ENCODE measurements at places on chromosomes 2 and 18. TPM values are rescaled to one million over a fixed set of nuclear protein-coding genes. Genes with fewer than 3 reads are reported as not detected.
A peak's percentile ranks its signal among the peaks of the same experiment; 100 is the strongest.

FOXD4L1 gene
- total RNA-seq, result not detected

NDUFV2 gene
- total RNA-seq, result 340 TPM

DAW1 gene
- not detected for total RNA-seq

STPG4 gene
- not detected for total RNA-seq

- peaks cover 37% of the 10 kb centered on the region for H3K4me1 ChIP-seq
- peak overlapping the region; percentile 99 for H3K27ac ChIP-seq
- peak overlapping the region; percentile 70 for H3K4me3 ChIP-seq
- no peak for DNase-seq
- no peaks in the 10 kb centered on the region for H3K36me3 ChIP-seq
- H3K27me3 ChIP-seq, result no peaks in the 10 kb centered on the region
These were observed 902 bp downstream of the SS18 start for GRCh38 chr18:26089293-26090129.

GRCh38 chr18:8121942-8122480 is 487.2 kb upstream of the RAB12 start:
- no peak overlapping the region for H3K4me3 ChIP-seq
- H3K4me1 ChIP-seq, result no peaks in the 10 kb centered on the region
- DNase-seq, result no peak
- no peaks in the 10 kb centered on the region for H3K27me3 ChIP-seq

DNA sequence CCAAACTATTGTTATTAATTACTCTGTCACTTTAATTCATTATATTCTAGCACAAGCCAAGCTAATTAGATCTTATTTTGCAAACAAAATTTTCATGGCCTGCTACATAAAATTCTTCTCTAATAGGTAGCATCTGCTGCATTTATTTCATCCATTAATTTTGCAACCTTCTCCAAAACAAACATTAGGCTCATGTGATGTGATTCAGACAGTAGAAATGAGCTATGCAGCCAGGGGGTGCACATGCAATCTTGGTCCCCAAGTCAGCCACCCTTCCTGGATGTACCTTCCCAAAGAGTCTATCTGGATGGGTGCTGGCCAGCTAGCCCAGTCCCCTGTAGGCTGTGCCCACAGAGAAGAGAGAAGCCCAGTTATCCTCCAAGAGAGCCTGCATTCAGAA is 242.1 kb upstream of the OSR1 start:
- no peaks in the 10 kb centered on the region for H3K4me1 ChIP-seq
- no peak overlapping the region for H3K4me3 ChIP-seq
- H3K27me3 ChIP-seq, result no peaks in the 10 kb centered on the region
- DNase-seq, result no peak
- no peaks in the 10 kb centered on the region for H3K36me3 ChIP-seq
- no peak overlapping the region for H3K27ac ChIP-seq

DNA sequence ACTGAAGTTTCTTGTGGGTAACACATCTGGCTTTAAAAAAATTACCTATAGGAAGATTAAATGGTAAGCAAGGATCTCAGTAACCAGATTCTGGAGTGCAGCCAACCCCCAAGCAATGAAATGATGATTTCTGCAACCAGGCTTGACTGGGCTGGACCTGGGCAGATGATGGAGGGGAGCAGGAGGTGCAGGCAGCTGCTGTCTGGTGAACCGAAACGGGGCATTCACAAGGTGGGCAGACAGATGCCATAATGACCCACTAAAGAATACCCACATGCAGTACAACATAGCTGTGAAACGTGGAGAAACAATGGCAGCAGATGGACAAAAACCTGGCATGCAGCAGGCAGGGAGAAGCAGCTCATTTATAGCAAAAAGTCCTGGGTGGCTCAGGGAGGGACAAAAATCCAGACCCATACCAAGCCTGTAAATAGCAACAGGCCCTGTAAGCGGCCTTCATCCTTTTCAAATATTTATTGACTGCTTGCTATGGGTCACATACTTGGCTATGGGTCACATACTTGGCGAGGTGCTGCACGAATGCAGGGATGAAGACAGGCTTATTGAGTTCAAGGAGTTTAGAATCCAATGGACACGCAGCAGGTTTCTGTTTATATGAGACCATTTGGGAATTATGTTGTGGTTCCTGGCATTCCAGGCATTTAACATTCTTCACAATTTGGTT is 244.7 kb downstream of the HRH4 start:
- DNase-seq, result no peak
- no peak overlapping the region for H3K4me3 ChIP-seq
- no peak overlapping the region for H3K27ac ChIP-seq
- no peaks in the 10 kb centered on the region for H3K4me1 ChIP-seq
- H3K27me3 ChIP-seq, result no peaks in the 10 kb centered on the region
- H3K36me3 ChIP-seq, result no peaks in the 10 kb centered on the region

DNA sequence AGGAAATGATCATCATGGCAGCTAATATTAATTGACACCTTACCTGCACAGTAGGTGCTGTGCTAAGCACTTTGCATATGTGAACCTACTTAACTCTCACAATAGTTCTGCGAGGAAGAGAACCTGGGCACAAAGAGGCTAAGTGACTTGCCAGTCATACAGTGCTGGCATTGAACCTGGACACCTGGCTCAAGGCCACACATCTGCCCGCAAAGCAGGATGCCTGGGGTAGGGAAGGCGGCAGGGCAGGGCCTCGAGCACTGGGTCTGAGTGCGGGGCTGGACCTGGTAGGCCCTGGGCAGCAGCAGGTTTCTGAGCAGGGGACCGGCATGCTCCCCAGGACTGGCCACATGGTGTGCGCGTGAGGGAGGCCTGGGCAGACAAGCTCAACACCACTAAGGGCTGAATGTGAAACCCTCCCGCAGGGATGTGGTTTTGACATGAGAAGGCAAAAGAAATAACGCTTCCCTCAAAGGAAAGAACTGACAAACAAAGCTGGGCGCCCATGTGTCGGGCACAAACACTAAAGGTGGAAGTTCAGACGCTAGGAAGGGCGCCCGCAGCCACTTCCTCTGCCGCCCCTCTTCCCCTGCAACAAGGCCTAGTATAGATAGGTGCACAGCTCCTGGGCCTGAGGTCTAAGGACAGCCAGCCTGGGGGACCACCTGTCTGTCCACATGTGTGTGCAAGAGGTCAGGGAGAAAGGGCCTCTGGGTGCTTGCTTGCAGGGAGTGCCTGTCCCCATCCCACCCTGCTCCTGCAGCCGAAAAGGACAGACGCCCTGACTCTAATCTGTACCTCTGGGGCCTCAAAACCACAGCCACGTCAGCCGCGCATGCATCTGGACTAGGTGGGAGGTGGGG is 92.5 kb downstream of the ZFP36L2 start:
- H3K4me3 ChIP-seq, result no peak overlapping the region
- H3K27me3 ChIP-seq, result no peaks in the 10 kb centered on the region
- DNase-seq, result no peak
- no peak overlapping the region for H3K27ac ChIP-seq

GRCh38 chr2:181106229-181106628 is 125.8 kb downstream of the UBE2E3 start:
- DNase-seq, result no peak
- no peaks in the 10 kb centered on the region for H3K4me1 ChIP-seq
- H3K27me3 ChIP-seq, result no peaks in the 10 kb centered on the region
- H3K4me3 ChIP-seq, result no peak overlapping the region
- no peak overlapping the region for H3K27ac ChIP-seq

DNA sequence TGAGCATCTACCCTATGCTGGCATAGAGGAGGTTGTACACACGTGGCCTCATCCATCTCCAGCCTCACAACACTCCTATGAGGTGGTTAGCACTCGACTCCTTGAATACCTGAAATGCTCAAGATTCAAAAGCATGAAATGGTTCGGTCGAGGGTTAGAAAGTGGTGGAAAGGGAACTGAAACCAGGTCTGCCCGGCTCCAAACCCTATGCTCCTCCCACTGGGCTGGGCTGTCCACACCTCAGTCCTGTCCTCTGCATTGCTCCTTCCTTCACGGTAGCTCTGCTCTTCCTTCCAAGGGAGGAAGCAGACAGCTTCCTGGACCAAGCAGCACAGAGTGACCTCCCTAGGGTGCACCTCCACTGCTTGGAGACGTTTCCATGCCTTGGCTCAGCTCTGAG is 565.2 kb upstream of the ID2 start:
- H3K4me1 ChIP-seq, result peaks cover 4% of the 10 kb centered on the region
- no peaks in the 10 kb centered on the region for H3K27me3 ChIP-seq
- H3K36me3 ChIP-seq, result no peaks in the 10 kb centered on the region
- no peak overlapping the region for H3K4me3 ChIP-seq

DNA sequence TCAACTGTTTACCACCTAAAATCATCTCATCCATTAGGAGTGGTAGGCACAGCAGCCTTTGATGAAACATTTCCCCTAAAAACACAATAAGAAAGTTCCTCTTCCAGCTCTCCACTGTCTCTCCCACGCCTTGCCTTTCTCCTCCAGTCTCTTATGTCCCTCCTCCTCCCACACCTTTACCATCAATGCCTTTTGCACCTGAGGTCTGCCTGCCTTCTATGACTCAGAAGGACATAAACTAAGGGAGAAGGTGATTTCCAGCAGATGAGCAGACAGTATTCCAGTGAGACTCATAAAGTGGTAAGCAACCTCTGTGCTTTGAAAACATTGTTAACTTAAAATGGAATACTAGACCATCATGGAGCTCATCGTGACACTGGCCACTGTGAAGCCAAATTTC is 34.2 kb upstream of the NDUFV2 start:
- no peak overlapping the region for H3K4me3 ChIP-seq
- H3K27ac ChIP-seq, result no peak overlapping the region
- peaks cover 8% of the 10 kb centered on the region for H3K4me1 ChIP-seq
- DNase-seq, result no peak
- H3K36me3 ChIP-seq, result no peaks in the 10 kb centered on the region

DNA sequence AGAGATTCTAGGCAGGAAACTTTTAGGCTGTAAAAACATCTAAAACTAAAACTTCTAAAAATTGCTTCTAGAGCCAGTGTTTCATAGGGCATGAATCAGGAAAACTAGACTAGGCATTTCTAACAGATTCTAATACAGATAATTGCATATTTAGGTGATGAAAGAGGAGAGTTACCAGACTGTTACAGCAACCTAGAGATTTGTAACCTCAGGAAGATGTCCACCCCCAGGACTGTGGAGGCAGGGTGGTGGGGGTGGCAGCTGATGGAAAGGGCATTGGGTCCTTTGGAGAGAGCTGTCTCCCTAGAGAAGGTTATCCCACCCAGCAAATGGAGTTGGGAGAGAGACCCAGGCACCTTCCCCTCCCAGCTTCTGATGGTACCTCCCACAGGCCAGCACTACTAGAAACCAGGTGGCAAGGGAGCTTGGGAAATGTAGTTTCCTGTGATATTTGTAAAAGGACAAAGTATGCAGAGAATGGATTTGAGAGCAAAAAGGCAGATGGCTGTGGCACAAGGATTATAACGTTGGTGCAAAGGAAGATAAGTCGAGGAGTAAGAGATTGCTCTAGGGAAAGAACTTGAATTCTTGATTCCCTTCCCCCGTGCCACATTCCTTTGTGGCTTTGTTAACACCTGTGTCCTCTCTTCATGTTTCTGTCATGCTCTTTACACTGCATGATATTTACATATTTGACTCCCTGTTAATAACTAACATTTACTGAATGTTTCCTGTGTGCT is 75.6 kb upstream of the MGAT5 start:
- no peak overlapping the region for H3K4me3 ChIP-seq
- peaks cover 82% of the 10 kb centered on the region for H3K4me1 ChIP-seq
- H3K27me3 ChIP-seq, result no peaks in the 10 kb centered on the region
- H3K27ac ChIP-seq, result no peak overlapping the region
- DNase-seq, result no peak

DNA sequence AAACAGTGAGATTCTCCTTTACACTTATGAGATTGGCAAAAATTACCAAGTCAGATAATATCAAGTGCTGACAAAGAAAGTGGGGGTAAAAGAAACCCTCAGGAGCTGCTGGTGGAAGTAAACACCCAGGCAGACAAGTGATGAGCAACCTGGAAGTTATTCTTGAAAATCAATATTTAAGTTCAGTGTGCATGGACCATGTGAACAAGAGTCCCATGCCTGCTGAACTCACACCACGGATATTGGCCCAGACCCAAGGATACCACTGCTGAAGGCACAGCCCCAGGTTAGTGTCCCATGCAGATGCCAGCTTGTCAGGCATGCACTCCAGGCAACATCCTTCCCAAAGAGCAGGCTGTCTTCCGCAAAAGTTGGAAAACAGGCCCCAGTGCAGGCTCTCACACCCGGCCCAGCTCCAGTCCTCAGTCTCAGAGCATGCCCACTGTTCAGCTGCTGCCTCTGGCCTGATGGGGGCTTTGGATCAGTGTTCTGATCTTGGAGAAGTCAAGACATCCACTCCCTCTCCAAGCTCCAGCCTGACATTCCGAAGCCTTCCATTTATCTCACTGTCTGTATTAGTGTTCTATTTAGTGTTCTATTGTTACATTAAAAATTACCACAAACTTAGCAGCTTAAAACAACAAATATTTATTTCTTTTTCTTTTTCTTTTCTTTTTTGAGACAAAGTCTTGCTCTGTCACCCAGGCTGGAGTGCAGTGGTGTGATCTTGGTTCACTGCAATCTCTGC is 70.0 kb downstream of the HS1BP3 start:
- no peaks in the 10 kb centered on the region for H3K36me3 ChIP-seq
- H3K4me1 ChIP-seq, result peaks cover 78% of the 10 kb centered on the region
- H3K27ac ChIP-seq, result peak overlapping the region; percentile 10
- DNase-seq, result no peak

DNA sequence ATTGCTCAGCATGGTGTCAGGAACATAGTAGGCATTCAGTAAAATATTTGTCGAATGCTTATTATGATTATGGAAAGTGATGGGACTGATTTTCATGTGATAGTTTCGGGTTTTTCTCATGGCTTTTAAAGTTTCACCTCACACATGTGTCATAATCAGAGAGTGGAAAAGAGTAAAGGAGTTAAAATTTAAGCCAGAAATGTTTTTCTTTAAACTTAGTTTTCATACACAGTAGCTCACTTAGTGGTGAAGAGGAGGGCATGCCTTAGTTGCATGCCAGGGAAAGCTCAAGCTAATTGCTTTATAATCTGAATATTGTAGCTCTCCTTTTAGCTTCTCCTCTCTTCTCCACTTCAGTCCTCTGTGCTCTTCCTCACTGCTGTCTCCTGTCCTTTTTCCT is 38.0 kb downstream of the EHBP1 start:
- DNase-seq, result no peak
- no peaks in the 10 kb centered on the region for H3K36me3 ChIP-seq
- no peaks in the 10 kb centered on the region for H3K27me3 ChIP-seq

DNA sequence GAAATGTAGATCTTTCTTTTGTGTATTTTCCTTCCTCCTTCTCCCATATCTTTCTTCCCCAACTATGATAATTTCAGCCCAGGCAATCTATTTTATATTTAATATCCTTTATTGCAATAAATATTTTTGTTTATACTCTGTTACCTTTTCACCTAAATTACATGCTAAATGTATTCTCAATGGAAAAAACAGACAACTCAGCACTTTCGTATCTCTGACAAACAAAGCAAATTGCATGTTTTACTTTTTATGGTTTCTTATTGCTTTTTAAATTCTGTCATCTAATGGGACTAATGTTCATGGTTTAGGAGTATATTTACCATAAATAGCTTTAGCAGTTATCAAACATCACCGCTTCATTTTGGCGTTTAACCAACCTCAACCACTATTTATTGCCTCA is 74.0 kb downstream of the LRP1B start:
- no peaks in the 10 kb centered on the region for H3K4me1 ChIP-seq
- H3K4me3 ChIP-seq, result no peak overlapping the region
- DNase-seq, result no peak
- H3K36me3 ChIP-seq, result no peaks in the 10 kb centered on the region
- no peaks in the 10 kb centered on the region for H3K27me3 ChIP-seq
- H3K27ac ChIP-seq, result no peak overlapping the region
